ENCODE measurements at places on chromosomes 3 and 15.

DNA sequence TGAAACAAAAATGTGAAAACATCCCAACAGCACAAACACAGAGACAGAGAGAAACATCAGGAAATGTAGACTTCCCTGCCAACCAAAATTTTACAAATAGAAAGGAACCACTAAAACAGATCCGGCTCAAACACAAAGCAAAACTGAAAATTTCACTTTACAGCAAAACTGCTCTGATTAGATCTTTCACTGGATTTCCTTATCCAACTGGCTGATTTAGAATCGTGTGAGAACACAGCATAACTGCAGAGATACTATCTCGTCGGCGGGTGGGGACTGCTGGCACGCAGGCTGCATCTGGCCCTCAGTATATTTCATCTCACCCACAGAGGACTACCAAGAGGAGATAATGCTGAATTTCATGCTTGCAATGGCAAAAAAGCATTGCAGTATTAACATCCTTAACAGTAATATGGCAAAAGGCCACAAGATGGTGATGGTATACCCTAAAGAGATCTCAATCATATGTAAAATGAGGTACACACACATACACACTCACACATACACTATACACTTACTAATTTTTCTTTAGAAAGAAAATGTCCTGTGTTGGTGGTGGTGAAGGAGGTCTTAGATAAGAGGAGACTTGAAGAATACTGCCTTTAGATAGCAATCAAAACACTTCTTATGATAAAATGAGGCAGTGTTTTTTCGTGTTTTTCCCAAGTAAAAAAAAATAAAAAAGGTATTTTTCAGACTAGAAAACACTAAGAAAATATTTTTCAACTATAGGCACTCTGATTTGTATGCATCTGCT lies 10.6 kb upstream of the LEO1 start:
- peak; percentile 41 for DNase-seq

DNA sequence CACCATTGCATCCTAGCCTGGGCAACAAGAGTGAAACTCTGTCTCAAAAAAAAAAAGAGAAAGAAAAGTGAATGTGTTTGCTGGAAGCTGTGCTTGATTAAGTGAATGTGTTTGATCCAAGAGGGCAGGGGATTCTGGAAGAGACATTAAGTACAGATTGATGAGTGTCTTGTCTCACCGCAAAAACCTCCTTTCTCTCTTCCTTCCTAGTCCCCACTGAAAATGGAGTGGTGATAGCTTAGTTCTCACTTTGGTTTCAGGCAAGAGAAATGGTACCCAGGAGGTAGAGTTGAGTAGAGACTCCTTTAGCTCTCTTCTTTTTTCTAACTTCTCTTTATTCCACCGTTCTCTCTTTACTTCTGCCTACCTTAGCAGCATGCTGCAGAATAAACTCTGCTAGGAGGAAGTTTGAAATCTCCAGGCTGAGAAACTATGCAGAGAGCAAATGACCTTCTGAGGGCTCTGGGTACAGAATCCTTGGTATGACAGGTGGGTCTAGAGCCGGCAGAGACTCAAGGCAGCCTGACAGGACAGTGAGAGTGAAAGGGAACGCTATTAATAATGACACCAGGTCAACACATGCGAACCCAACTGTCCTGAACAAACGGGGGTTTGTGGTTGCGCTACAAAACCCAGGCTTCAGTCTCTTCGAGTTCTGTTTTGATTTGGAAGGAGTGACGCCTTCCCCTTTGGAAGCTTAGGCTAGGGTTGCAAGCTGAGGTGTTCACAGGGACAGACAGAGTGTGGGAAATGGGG lies 74.9 kb downstream of the SMAD3 start:
- no peak for DNase-seq

DNA sequence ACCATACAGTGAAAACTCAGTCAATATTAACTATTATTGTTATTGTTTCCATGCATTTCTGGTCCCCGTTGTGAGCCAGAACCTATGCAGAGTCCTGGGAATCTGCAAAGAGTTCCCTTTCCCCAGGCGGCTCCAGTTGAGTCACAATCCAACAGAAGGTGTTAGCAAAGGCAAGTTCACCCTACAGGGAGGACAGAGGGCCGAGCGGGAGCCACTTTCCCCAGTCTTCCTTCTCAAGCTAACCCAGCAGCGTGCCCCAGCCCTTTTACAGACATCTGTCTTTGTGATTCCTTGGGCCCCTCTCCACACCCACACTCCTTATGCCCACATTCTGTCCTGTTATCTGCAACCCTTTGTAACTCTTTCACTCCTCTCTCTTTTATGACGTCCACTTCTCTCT lies 13.1 kb upstream of the LTF start:
- DNase-seq: no peak

- peak; percentile 49 for DNase-seq
These were observed 15.0 kb downstream of the TIGIT start for GRCh38 chr3:114308830-114309229.

GRCh38 chr15:27937851-27938250 lies 161.3 kb downstream of the OCA2 start:
- DNase-seq: no peak

DNA sequence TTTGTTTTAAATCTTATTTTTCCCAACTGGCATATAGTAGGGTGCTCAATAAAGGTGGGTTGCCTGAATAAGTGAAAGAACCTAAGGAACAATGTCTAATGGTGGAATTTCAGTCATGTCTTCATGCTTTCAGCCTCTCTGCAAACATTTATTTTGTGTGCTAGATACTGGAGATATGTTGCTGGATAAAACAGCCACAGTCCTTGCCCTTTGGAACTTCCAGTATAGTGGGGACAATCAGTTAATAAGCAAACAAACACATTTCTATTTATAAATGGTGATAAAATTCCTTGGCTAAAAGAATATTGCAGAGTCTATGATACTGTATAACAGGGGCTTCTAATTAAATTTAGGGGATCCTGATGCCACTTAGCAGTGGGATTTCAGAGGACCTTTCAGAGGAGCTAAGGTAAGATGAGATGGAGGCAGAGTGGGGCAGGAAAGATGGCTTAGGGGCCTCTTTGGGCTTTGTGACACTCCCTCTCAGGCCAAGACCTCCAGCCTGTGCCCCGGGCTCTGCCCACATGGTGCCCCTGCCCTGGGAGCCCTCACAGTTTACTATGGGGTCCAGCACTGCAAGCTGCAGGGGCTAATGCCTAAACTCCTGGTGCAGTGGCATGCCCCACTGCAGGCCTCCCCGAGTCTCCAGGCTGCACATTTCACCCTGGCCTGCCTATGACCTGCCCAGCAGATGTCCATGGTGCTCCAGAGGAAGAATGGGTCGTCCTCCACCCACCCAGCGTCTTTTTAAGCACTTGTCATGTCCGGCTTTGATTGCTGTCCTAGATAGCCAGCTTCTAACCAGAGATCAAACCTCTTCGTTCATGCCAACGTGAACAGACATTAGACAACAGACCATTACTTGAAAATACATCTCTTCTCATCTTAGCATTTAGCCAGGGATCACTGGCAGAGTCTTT lies 61.6 kb upstream of the PRR23C start:
- no peak for DNase-seq

GRCh38 chr3:33722626-33723370 lies 4.7 kb upstream of the CLASP2 start:
- no peak for DNase-seq

GRCh38 chr3:71087143-71088018 lies 496.1 kb downstream of the FOXP1 start:
- DNase-seq: no peak

- DNase-seq: no peak
These were observed 195.8 kb downstream of the SHQ1 start for GRCh38 chr3:72652395-72652794.

DNA sequence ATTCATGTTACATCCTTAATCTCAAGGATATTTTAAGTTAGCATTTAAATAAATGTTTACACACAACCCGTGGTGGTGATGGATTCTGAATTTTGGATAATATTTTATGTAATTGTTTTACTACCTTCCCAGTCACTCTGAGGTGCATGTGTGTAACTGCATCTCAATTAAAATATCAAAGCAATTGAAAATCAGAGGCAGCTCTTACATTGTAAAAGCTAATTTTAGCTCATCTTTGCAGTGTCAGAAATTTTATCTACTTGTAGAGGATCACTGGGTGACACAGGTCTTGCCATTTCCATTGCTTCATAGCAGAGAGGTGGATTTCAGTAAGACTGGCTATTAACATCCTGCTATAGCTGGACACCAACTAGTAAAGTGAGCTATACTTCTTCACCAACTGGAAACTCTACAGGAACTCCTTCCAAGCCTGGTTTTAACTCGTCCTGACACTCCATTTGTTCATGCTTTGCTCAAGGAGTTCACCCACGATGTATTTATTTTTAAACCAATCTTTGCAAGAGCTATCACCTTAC lies 19.6 kb upstream of the MITF start:
- no peak for DNase-seq

DNA sequence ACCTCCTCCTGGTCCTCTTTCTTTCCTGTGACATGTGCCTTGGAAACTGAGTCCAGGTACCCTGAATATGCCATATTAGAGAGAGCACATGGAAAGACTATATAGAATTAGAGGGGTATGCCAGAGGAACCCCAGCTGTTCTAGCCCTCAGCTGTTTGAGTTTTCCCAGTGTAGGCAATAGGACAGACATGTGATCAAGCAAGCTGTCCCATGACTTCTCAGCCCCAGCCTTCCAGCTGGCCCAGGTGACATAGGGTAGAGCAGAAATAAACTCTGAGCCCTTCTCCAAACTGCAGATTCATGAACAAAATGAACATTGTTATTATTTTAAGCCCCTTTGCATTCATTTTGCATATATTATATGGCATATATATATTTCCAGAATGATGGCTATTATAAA lies 118.7 kb downstream of the PPM1L start:
- DNase-seq: no peak

DNA sequence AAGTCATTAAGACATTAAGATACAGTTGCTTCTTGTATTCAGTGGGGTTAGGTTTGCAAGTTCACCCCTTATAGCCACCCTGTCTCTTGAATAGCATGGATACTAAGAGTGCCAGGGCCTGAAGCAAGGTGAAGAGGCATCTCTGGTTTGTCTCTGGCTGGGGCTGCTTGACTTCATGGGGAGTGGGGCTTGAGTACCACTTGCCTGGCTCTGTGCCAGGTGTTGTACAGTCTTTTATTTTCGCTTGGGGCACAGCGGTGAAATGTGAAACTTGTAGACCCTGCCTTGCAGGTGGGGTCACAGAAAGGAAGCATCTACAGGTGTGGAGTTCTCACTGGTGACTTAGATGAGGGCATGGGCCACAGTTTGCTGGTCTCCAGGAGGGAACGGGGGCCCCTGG lies 152.1 kb downstream of the PDE8A start:
- DNase-seq: no peak

DNA sequence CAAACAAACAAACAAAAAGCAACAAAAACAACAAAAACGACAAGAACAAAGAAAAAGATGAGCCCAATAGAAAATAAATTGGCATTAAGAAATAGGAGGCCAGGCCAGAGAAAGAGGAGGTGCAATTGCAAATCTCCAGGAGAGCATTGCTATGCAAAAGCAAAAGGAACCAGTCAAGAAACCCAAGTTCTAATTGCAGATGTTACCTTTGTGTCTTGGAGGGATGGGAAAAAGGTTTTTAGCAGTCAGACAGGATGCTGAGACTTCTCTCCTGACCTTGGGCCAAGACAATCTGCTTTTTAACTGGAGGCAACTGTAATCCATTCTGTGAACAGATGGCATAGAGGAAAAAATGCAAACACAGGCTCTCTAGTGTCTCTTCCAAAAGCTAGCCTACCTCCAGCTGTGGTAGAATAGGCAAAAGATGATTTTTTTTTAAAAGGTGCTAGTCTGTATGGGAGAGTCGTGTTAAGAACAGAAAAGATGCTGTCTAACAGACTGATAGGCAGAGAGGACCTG lies 56.4 kb downstream of the LSAMP start:
- DNase-seq: no peak

- no peak for DNase-seq
These were observed 26.3 kb upstream of the TIPARP start for GRCh38 chr3:156648086-156648485.

GRCh38 chr15:100835636-100836035 lies 44.0 kb upstream of the ALDH1A3 start:
- DNase-seq: no peak

DNA sequence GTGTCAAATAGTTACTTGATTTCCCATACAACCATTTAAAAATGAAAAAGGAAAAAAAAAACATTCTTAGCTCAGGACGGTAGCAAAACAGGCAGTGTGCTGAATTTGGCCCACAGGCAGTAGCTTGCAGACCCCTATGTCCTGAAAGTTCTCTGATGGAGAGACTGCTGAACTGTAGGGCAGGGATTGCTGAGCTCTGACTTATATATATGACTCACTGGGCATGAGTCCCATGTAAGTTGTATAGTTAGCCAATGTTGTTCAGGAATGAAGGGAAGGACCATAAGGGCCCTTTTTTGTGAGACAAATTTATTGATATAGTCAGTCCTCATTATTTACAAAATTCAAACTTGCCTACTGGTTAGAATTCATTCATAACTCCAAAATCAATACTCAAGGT lies 36.9 kb upstream of the FRMD4B start:
- DNase-seq: no peak

DNA sequence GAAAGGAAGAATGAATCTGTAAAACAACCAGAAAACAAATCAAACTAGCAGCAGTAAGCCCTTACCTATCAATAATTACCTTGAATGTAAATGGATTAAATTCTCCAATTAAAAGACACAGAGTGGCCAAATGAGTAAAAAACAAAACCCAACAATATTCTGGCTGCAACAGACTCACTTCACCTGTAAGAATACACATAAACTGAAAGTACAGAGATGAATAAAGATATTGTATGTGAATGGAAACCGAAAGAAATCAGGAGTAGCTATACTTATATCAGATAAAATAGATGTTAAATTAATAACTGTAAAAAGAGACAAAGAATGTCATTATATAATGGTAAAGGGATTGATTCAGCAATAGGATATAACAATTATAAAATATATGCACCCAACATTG lies 514.5 kb upstream of the DPPA4 start:
- no peak for DNase-seq

GRCh38 chr15:53133255-53133850 lies 343.2 kb upstream of the ONECUT1 start:
- no peak for DNase-seq

GRCh38 chr3:133038731-133039375 lies 662 bp downstream of the TMEM108 start:
- DNase-seq: no peak

DNA sequence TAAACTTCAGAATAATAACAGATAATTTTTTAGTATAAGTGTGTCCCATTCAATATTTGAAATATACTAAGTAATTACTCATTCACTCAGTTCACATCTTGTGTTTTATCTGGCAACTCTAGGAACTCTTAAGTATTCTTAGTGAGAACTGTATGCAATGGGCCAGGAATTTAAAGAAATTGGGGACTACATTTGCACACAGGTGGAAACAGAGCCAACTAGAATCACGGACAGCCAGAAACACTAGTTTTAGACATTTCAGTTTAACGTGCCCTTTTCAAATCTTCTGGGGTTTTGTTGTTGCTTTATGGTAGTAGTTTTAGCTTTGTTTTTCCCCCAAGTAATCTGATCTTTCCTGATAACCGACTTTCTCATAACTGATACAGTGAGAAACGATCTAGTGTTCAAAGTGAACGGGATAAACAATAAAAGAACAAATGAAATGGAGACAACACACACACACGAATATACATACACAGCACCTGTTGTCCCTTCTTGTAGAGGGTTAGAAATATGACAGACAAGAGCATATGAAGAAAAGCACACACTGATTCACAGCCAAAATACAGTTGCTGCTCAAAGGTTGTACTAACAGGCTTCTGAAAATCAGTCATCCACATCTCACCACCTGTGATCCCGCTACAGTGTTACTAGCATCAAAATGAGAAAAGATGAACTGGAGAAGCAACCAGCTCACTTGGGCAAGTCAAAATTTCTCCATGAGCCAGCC lies 167.0 kb downstream of the FMN1 start:
- no peak for DNase-seq

Measured in stimulated activated CD4-positive, alpha-beta T cell treated with anti-CD3 and anti-CD28 coated beads, Interleukin-12 subunit alpha, Interleukin-12 subunit beta, amount 100 ng/mL, for 48 hours (primary cell).